ENCODE measurements at places on chromosomes 7 and 10.
A peak's percentile ranks its signal among the peaks of the same experiment; 100 is the strongest.

GRCh38 chr7:11168650-11169170, 195.0 kb downstream of the PHF14 start:
- no peak for DNase-seq

DNA sequence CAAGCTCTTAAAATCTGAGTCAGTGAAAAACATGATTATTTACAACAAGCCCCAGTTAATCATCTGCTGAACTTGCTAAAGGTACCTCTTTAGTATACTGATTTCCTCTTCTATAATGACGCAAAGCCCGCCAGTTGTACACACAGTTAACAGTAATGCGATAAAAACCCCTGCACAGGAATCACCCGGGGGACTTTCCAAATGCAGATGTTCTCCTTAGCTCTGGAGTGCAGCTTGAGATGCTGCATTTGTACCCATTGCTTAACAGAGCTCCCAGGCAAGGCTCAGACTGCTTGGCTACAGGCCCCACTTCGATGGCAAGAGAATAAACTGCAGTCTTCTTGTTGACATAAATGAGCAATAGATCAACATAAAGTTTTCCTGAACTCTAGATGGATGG, 279.6 kb upstream of the HGF start:
- DNase-seq: no peak

- no peak for DNase-seq
Observed at GRCh38 chr10:84908491-84908890, 580.1 kb downstream of the CCSER2 start.

DNA sequence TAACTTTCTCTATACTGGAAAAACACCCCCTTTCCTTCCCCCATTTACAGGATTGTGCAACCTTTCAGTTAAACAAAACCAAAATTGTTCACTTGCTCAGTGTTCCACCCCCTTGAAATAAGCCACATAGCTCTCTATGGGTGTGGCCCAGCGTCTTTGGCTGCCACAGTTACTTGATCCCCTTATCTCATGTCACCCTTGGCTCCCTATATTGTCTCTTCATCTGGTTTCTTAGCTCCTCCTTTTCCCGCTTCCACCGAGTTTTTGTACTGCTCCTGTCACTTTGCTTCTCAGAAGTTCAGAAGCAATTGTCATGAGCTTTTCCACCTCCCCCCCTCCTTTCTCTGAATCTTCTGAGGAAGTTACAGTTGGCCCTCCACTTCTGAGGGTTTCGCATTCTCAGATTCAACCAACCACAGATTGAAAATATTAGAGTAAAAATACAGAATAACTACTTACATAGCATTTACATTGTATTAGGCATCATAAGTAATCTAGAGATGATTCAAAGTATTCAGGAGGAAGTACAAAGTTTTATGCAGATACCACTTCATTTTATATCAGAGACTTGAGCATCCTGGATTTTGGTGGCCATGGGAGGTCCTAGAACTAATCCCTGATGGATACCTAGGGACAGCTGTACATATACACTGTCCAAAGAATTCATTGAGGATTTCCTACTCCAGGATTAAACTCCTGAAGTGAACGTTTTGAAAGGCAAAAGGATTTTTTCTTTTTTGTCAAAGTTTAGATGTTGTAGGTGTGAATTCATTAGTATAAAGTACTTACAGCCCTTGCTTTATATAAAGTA, 60.4 kb downstream of the ADD3 start:
- DNase-seq: no peak

DNA sequence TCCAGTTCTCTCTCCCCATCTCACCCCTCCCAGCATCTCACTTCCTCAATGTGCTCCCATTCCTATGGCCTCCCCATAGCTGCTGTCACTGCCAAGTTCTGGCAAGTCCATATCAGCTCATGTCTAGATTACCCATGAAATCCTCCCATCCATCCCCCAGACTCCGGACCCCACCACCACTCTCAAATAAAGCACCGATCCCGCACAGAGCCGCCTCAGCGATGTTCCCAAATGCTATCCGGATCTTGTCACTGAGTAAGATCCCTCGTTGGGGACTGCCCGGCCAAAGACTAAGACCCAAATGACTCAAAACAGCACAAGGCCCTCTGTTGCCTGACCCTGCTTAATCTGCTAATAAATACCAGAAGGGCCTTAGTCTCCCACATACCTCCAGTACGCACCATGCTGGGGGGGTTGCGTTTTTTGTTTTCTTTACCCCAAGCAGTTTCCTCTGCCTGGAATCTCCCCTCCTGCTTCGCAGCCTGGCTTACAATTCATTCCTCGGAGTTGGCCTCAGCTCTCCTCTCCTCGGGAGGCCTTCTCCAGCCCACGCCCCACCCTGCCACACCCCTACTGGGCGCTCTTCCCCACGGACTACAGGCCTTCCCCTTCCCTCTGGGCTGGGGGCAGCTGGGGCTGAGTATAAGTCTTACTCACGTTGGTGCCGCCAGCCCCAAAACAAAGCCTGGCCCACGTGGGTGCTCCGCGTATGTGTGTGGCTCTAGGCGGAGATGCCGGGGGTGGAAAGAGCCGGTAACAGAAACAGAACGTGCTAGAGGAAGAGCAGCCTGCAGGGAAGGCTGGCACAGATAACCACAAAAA, 1.8 kb upstream of the DUSP5 start:
- no peak for DNase-seq

DNA sequence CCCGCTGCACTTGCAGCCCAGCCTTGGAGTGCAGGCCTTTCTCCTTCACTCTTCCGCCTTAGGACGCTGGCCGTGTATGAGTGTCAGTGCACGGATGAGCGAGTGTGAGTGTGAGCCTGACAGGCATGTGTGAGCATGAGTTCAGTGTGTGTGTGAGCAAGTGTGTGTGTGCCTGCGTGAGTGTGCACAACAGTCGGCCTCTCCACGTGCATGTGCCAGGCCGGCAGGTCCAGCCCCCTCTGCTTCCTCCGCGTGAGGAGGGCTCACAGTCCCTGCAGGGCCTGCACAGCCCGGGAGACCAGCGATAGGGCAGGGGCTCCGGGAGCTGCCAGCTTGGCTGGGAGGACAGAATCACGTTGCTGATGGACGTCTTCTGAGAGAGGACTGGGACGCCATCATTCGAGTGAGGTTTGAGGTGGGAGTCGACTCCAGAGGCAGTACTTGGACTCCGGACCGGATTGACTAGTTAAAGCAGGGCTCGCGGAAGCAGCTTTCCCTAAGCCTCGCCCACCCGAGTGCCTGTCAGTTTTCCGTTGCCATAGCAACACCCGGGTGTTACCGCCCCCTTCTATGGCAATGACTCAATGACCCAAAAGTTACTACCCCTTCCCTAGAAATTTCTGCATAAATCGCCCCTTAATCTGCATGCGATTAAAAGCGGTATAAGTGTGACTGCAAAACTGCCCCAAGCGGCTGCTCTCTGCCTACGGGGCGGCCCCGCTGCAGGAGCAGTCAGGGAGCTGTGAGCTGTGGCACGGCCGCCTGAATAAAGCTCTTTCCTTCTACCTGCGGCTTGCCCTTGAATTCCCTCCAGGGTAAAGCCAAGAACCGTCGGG, 19.6 kb upstream of the CFAP46 start:
- peak; percentile 90 for DNase-seq

GRCh38 chr10:88063861-88064557, 200.6 kb downstream of the PTEN start:
- DNase-seq: no peak

DNA sequence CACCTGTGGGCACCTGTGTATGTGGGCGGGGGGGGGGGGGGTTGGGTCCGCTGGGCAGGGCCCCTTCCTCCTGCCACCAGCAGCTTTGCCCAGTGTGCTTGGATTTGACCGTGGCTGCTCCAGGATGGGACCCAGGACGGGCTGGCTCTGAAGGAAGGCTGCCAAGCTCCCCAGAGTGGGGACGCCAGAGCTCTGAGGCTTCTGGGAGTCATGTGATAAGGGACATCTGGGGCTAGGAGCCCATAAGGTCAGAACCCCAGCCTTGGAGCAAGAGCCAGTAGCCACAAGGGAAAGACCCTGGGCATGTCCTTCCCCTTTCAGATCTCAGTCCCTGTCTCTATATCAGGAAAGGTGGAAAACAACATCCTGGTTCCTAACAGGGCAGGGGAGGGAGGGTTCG, 21.8 kb upstream of the AMZ1 start:
- DNase-seq: no peak

- DNase-seq: no peak
Observed at GRCh38 chr7:156935250-156935649, 14.3 kb upstream of the NOM1 start.

GRCh38 chr10:87613751-87614150, 45.9 kb upstream of the PAPSS2 start:
- no peak for DNase-seq

GRCh38 chr7:142855756-142856564, 1.1 kb downstream of the EPHB6 start:
- DNase-seq: no peak

- no peak for DNase-seq
Observed at GRCh38 chr10:78520737-78521430, 487.2 kb downstream of the RPS24 start.

DNA sequence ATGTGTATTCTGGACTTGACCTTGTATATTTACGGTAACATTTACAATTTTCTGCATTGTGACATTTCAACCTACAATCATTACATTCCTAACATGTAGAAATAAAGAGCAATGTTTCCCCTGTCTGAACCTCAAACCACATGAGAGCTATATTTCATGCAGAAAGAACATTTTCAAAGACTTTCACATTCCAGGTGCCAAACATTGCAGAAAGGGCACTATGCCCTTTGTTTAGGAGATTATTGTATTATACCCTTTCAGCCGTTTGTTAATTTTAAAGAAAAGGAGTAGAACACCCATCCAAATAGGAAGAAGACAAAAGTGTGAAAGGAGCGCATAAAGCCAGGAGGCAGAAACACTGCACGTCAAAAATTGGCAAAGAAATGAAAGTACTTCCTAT, 260.4 kb downstream of the RELN start:
- no peak for DNase-seq

GRCh38 chr10:16856567-16856966, 39.3 kb upstream of the RSU1 start:
- no peak for DNase-seq

DNA sequence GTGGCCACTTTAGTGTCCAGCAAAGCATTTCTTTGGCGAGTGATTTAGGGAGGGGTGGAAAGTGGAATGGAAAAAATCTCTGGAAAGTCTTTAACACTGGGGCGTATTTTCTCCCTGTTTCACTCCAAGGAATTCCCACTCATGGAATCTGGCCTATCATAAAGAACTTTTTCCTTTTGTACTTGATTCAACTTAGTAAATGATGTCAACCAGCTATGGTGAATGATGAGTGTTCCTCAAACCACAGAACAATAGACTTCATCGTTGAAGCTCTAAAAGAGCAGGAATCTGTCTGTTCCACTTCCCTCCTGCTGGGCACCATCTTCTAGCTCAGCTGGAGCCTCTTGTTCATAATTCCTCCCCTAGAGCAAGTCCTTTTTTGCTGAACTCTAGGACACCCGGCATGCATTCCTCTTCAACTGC, 66.5 kb downstream of the EPDR1 start:
- DNase-seq: no peak

DNA sequence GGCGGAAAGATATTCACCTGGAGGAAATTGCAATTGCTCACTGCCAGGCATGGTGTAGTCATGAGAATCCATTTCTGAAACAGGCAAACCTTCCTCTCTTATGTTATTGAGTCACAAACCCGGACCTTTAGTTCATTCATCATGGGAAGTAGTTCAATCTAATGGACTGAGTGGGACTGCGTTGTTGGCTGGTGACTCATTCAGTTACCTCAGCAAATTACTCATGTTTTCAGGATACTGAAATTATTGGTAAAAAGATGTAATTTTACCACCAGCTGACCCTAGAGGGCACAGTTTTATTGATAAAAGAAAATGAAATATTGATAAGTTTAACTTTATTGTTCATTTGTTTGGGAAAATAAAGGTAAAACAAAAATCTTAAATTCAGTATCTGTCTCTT, 1194.4 kb upstream of the SORCS1 start:
- no peak for DNase-seq

DNA sequence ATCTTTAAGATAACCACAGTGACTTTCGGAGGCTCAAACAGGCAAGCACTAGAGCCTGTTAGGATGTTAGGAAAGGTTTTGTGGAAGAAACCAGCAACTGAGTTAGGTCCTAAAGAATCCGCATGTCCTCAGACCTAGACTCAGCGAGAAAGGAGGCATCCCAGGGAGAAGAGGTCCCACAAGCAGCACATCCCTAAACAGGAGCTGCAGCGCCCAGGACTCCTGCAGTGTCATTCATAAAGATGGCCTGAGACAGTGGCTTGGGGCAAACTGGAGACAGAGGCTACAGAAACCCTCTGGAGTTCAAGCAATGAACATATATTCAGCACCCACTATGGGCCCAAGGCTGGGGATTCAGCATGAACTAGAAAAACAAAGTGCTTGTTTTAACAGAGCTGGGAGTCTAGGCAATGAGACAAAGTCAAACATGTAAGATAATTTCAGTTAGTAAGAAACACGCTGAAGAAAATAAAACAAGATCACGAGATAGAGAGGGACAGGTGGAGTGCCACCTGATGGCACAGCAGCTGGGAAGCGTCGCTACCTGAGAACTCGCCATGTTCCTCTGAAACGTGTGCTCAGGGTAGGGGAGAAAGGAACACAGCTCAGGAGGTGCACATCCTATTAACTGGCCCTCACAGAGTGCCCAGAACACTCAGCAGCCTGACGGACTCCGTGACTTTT, 48.1 kb downstream of the PARD3 start:
- DNase-seq: no peak

DNA sequence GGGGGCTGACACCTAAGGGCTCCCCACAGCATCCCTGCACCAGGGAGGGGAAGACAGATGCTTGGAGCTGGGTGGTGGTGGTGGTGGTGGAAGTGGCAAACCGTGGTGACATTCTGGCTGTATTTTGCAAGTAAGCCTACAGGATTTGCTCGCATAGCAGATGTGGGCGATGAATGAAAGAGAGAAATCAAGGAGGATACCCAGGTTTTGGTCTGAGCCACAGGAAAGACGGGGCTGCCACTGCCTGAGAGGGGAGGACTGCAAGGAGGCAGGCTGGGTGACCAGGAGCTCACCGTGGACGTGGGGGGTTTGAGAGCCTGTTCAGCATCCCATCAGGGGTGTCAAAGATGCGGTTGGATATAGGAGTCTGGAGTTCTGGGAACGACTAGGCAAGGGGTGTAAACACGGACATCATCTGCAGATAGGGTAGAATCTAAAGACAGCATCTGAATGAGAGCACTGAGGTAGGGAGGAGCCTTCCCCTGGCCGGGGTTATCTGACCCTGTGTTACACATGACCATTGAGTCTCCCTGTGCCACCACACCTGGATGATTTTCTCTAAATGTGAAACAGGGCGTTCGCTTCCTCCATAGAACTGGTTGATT, 49.7 kb downstream of the TSPAN15 start:
- no peak for DNase-seq

GRCh38 chr7:44112997-44113763, 9.0 kb downstream of the AEBP1 start:
- no peak for DNase-seq

Data from right kidney (tissue), 9 donors.